ENCODE measurements at places on chromosomes 16 and 17.

DNA sequence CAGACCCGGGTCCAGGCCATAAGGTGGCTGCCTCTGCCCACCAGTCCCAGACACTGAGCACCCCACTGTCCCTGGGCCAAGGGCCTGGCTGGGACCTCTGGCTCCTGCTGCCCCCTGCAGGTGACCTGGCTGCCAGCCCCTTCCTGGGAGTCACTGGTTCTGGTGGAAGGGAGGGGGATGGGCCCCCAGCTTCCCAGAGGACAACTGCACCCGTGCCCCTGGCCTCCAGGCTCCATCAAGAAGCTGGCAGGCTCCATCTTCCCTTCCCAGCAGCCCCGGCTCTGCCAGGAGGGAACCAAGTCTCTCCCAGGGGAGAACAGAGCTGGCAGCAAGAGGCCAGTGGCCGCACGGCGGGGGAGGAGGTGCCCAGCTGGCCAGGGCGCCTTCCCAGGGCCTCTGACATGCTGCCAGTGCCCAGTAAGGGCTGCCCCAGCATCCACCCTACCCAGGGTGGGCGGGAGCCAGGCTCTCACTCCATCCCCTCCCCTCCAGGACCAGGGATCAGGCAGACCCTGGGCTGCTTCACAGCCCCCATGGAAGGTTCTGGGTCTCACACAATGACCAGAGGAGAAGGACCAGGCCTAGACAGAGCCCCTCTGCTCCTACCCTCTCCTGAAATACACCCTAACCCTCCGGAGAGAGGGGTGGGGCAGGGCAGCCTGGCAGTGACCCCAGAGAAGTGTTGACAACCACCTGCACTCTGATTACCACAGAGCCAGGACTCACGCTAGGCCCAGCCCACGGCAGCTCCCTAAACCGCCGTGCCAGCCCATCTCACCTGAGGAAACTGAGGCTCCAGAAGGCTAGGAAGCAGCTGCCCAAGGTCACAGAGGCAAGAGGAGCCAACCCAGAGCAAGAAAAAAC, 3.6 kb downstream of the CLUH start:
- no peak overlapping the region for H3K4me3 ChIP-seq
- H3K27ac ChIP-seq, result no peak overlapping the region
- H3K36me3 ChIP-seq, result no peaks in the 10 kb centered on the region
- DNase-seq, result peak; percentile 31
- H3K27me3 ChIP-seq, result no peaks in the 10 kb centered on the region

GRCh38 chr17:38918129-38918913, 7.1 kb upstream of the LASP1NB start:
- H3K27ac ChIP-seq, result no peak overlapping the region
- H3K4me1 ChIP-seq, result peaks cover 17% of the 10 kb centered on the region
- peaks cover 61% of the 10 kb centered on the region for H3K36me3 ChIP-seq
- no peak overlapping the region for H3K4me3 ChIP-seq
- DNase-seq, result peak; percentile 14

GRCh38 chr17:36655726-36656125, 54.3 kb downstream of the MRM1 start:
- no peak overlapping the region for H3K4me3 ChIP-seq
- H3K4me1 ChIP-seq, result peaks cover 8% of the 10 kb centered on the region
- no peak overlapping the region for H3K27ac ChIP-seq
- DNase-seq, result no peak

- H3K27ac ChIP-seq, result no peak overlapping the region
- peaks cover 37% of the 10 kb centered on the region for H3K27me3 ChIP-seq
- H3K4me1 ChIP-seq, result peaks cover 13% of the 10 kb centered on the region
- H3K4me3 ChIP-seq, result no peak overlapping the region
- no peak for DNase-seq
Measured at GRCh38 chr17:74198694-74199093, 4.8 kb upstream of the RPL38 start.

DNA sequence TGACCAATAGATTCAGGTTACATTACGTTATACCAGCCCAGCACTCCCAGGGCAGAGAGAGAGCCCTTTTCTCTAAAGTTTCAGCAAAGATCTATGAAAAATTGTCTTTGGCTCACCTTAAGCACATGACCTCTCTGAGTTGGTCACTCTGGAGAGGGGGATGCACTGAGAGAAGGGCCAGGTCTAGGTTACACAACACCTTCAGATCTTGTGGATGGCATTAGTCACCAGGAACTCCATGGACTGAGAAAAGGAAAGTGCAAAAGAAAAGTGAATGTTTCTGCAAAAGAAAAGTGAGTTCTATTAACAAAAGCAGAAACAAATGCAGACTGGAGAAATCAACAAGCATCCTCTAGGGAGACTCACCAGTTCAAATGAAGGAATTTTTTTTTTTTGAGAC, 253.3 kb upstream of the SALL1 start:
- DNase-seq, result no peak
- no peaks in the 10 kb centered on the region for H3K36me3 ChIP-seq
- no peak overlapping the region for H3K27ac ChIP-seq
- no peaks in the 10 kb centered on the region for H3K4me1 ChIP-seq

DNA sequence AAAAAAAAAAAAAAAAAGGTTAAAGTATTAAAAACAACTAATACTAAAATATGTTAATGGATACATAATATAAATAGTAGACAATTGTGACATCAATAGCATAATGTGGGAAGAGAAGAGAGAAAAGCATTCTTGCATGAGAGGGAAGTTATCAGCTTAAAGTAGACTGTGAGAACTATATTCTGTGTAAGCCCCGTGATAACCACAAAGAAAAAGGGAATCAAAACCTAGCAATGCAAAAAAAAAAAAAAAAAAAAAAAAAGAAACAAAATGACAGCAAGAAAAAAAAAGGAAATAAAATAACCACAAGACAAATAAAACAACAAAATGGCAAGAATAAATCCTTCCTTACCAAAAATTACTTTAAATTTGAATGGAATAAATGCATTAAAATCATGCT, 39.8 kb upstream of the MYLK3 start:
- peaks cover 3% of the 10 kb centered on the region for H3K27me3 ChIP-seq
- no peak for DNase-seq
- H3K4me1 ChIP-seq, result peaks cover 42% of the 10 kb centered on the region
- H3K36me3 ChIP-seq, result peaks cover 10% of the 10 kb centered on the region

GRCh38 chr16:89054261-89054661, 39.4 kb upstream of the ACSF3 start:
- H3K4me3 ChIP-seq, result no peak overlapping the region
- no peak for DNase-seq
- H3K36me3 ChIP-seq, result no peaks in the 10 kb centered on the region
- no peaks in the 10 kb centered on the region for H3K4me1 ChIP-seq
- no peaks in the 10 kb centered on the region for H3K27me3 ChIP-seq

- peaks cover 25% of the 10 kb centered on the region for H3K36me3 ChIP-seq
- no peak overlapping the region for H3K4me3 ChIP-seq
- H3K4me1 ChIP-seq, result peaks cover 12% of the 10 kb centered on the region
- no peaks in the 10 kb centered on the region for H3K27me3 ChIP-seq
Measured at GRCh38 chr17:81246679-81247338, 7.7 kb downstream of the NDUFAF8 start.

GRCh38 chr17:79831265-79832217, 7.7 kb downstream of the CBX4 start:
- H3K27me3 ChIP-seq, result peaks cover 10% of the 10 kb centered on the region
- no peak overlapping the region for H3K4me3 ChIP-seq
- DNase-seq, result no peak
- H3K27ac ChIP-seq, result no peak overlapping the region

Measured in activated CD4-positive, alpha-beta memory T cell treated with anti-CD3 and anti-CD28 coated beads, Interleukin-2, amount 10 ng/mL, durations not matched to agents 7 days and 5 days (primary cell).